ENCODE measurements at places on chromosomes 1 and 21.

DNA sequence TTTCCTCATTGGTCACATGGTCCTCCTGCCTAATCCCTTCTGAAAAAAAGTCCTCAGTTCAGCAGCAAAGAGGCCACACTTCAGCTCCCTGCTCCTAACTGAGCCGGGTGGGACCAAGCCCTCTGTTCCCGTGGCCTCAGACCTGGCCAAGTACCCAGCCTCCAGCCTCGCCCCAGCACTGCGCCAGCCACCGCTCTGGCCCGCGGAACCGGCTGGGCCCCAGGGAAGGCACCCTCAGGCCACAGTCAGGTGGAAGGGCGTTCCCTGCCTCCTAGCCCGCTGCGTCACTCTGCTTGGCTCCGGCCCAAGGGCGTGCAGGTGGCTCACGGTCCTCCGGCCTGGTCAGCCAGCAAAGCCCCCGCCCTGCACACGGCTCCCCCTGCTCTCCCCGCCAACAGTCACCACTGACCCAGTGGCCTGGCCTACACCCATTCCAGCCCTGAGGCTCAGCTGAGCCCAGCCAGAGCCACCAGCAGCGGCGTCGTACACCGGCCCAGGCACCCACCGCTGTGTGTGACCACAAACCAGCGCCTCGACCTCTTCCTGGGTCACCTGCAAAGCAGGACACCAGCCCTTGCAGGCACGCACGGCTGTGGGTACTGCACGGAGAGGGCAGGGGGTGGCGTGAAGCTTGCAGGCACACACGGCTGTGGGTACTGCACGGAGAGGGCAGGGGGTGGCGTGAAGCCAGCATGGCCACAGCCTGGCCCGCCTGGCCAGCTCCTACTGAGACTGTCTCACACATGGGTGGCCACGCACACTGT is 19.4 kb downstream of the NADK start:
- DNase-seq = peak; percentile 89

GRCh38 chr1:222339376-222339947 is 208.4 kb downstream of the HHIPL2 start:
- no peak for DNase-seq

GRCh38 chr1:3094863-3095780 is 26.1 kb downstream of the PRDM16 start:
- DNase-seq = no peak

- no peak for DNase-seq
Observed at GRCh38 chr1:84876353-84876752, 16.7 kb downstream of the LPAR3 start.

GRCh38 chr1:155466617-155466972 is 96.0 kb downstream of the ASH1L start:
- DNase-seq = no peak

GRCh38 chr1:182301026-182301436 is 90.6 kb downstream of the GLUL start:
- DNase-seq = no peak

DNA sequence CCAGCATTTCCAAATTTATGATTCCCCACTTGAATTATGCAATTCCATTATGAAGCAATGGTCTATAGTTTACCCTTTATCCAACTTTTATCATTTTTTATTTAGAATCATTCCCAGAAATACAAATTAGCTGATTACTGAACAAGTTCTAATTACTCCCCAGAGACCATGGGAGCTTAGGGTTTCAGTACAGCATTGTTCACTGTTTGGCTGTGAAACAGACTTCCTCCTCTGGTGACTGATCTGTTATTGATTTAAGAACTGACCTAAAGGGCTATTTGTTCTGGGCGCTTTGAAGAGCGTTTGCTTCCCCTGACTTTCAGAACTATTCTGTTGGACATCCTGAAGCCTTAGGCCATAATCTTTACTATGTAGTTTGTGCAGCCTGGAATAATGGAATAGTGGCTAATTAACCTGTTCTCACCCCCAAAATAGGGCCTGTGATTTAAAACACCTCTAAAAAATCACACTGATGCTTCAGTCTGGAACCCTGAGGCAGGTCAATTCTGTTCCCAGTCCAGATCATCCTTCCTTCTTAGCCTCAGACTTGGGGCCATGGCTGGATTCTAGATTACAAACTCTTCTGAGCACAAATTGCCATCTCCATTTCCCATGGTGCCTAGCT is 58.7 kb downstream of the ALG14 start:
- peak; percentile 25 for DNase-seq

DNA sequence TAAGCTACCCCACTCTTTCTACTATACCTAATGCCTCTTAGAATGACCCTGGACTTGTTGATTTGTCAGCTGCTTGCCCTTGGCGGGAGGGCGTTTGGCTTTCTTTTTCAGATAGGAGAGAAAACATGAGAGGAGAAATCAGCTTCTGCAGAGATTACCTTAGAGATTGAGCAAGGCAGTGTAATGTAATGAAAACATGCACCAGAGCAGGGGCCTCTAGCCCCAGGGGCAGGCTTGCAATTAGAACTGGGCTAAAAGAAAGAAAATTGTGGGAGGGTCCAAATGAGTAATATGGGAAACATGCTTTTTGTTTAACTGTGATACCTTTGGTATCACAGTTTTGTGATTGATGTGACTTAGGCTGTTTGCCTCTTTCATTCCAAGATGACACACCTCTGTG is 89.7 kb downstream of the PBX1 start:
- DNase-seq = no peak

GRCh38 chr1:18513995-18514394 is 33.3 kb downstream of the KLHDC7A start:
- DNase-seq = peak; percentile 35

- DNase-seq = no peak
Observed at GRCh38 chr1:154349121-154349520, 23.8 kb downstream of the ATP8B2 start.

DNA sequence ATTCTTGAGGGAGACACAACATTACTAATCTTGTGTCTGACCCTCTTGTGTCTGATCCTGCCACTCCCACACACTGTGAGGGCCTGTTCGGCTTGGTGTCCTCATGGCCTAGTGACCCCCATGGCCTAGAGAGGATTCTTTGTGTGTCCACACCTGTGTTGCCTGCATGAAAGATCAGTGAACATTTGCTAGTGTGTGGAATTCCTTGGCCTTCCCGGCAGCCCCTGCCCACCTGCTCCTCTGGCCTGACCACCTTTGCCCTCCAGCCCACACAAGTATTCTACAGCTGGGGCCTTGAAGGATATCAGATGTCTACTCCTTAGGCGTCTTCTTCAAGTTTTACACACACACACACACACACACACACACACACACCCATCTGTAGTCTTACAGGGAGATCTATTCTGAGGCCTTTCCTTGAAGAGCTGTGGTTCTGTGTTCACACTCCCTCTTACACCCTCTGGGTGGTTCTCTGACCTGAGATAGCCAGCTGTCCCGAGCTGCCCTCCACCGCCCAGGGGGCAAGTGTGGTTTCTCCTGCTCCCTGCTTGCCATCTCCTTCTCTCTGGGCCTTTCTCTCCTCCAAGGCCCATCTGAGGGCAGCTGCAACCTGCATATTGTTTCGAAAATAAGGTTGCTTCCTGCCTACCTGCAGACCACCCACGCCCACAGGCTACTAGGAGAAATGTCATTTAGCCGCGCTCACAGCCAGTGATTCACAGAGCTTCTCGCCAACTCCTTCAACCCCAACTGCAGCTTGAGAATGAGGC is 45.4 kb downstream of the CD247 start:
- no peak for DNase-seq

- no peak for DNase-seq
Observed at GRCh38 chr1:198778049-198778448, 139.2 kb downstream of the PTPRC start.

DNA sequence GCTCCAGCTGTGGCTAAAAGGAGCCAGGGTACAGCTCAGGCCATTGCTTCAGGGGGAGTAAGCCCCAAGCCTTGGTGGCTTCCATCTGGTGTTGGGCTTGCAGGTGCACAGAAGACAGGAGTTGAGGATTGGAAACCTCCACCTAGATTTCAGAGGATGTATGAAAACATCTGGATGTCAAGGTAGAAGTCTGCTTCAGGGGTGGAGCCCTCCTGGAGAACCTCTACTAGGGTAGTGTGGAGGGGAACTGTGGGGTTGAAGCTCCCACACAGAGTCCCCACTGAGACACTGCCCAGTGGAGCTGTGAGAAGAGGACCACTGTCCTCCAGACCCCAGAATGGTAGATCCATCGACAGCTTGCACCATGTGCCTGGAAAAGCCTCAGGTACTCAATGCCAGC is 183.0 kb downstream of the PDE4B start:
- DNase-seq = no peak

DNA sequence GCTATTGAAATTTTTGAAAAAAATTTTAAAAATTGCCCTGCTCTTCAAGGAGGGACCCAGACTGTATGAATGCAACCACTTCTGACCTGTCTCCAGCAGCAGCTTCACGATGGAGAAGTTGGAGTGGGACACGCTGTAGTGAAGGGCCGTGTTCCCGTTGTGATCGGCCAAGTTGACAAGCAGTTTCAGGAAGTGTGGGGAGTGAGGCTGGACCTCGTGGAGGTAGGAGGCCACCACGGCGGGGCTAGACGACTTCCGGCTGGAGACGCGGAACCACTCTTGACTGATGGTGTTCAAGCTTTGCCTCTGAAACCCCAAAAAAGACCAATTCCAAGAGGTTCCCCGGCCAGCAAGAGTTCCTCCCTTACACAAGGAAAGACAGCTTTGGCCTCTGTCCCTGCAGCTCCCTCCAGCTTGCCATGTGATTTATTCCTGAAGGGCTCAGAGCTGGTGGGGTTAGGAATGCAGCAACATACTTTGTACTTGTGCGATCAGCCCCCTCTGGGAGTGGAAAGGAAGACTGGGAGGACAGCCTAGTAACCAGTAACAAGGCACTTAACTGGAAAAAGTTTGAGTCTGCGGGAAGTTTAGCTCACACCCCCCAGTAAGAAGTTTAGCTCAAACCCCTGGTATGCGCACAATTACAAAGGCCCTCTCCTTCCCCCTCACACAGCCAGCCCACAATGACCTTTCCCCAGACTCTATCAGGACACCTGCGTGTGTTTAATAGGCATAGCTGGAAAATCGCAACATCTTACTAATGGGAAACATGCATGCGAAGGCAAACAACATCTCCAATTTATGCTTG is 56.0 kb downstream of the KANK4 start:
- DNase-seq = no peak

DNA sequence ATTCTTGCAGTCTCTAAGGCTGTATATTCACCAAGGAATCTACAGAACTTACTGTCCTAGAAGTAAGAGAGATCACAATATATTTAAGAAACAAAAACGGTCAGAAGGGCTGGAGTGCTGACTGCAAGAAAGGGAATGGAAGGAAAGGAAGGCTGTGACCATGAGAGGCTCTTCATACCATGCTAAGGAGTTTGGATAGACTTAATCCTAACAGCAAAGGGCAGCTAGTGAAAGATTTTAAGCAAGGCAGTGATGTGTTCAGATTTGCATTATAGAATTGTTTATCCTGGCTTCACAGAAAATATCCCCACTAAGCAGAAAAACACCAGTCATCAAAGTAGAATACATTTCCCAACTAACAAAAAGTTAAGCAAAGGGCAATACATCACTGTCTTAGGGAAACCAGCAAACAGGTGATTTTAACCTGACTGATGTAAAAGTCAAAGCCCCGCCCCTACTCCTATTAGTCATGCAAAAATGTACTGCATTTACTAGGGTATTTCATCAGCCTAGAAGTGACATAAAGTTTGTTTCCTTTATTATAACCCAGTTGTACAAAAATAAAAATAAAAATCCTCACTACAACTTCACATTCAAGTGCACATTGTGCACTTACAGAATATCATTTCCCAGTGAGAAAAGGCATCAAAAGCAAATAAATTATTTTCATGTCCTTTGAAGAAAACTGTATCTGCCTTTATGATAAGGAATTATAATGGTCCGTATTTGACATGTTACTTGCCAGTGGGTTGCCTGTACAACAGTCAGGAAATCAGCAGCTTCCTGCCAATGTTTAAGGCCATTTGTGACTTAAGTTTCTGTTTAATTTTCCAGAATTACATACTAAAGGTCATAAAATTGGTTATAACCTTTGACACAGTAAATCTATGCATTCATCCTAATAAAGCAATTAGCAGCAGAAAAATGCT is 17.2 kb downstream of the JAK1 start:
- no peak for DNase-seq

DNA sequence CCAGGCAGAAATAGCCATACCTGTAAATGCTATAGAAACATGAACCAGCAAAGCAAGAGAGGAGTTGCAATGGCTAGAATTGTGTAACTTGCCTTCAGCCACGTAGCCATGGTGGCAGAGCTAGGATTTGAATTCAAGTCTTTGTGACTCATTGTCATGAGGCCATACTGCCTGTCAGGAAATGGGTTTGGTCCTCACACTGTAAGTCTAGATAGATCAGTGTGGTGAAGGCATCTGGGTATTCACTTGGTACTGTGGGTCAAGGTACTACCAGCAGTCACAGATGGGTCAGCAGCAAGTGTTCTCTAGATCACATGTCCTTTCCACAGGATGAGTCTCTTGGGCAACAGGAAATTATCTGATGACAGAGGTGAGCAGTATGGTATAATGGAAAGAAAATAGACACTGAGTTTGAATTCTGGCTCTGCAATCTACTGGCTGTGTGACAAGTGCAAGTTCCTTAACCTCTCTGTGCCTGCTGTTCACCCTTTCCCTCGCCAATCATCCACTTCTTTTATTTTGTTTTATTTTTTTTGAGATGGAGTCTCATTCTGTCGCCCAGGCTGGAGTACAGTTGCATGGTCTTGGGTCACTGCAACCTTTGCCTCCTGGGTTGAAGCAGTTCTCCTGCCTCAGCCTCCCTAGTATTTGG is 36.9 kb downstream of the FGGY start:
- DNase-seq = no peak

GRCh38 chr1:169044296-169044695 is 62.2 kb upstream of the ATP1B1 start:
- DNase-seq = no peak

DNA sequence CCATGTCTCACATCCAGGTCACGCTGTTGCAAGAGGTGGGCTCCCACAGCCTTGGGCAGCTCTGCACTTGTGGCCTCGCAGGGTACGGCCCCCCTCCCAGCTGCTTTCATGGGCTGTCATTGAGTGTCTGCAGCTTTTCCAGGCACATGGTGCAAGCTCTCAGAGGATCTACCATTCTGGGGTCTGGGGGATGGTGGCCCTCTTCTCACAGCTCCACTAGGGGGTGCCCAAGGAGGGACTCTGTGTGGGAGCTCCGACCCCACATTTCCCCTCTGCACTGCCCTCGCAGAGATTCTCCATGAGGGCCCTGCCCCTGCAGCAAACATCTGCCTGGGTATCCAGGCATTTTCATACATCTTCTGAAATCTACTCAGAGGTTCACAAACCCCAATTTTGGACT is 219.4 kb downstream of the LRRC7 start:
- DNase-seq = no peak

DNA sequence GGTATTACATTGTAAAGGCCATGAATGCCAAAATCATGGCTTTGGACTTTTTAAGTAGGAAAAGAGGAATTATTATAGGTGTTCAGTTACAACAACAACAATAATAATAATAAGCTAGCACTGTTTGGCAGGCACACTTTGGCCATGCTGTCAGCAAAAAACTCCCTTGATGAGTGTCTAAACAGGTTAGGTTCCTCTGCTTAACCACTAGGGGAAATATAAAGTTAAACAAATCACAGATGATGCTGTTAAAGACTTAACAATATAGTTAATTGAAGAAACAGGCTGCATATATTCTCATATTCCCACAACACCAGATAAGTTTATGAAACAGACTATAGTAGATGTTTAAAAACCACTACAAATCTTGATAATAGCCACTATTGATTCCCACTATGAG is 46.4 kb downstream of the RGS21 start:
- no peak for DNase-seq

- no peak for DNase-seq
Observed at GRCh38 chr1:8790987-8791386, 26.5 kb downstream of the RERE start.

GRCh38 chr1:5329068-5329739 is 663.0 kb downstream of the NPHP4 start:
- DNase-seq = no peak

All from LNCaP clone FGC (cell line).